ENCODE measurements at places on chromosomes 4 and X.

DNA sequence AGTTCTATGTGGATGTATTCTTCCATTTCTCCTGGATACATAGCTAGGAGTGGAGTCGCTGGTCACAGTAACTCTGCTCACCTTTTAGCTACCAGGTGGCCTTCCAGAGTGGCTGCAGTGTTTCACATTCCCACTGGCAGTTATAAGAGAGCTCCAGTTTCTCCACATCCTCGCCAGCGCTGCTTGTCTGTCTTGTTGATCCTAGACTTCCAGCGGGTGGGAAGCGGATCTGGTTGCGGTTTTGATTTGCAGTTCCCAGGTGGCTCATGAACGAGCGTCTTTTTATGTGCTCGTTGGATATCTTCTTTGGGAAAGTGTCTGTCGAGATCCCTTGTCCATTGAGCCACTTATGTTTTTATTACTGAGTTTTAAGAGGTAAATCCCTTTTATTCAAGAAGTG, 11.6 kb downstream of the TACC3 start:
- no peak for DNase-seq

- DNase-seq, result no peak
Measured at GRCh38 chr4:80361329-80361900, 25.9 kb downstream of the CFAP299 start.

- DNase-seq, result no peak
Measured at GRCh38 chr4:139295942-139296299, 5.4 kb upstream of the NAA15 start.

GRCh38 chr4:73870768-73871167, 1.6 kb downstream of the CXCL1 start:
- DNase-seq, result no peak

DNA sequence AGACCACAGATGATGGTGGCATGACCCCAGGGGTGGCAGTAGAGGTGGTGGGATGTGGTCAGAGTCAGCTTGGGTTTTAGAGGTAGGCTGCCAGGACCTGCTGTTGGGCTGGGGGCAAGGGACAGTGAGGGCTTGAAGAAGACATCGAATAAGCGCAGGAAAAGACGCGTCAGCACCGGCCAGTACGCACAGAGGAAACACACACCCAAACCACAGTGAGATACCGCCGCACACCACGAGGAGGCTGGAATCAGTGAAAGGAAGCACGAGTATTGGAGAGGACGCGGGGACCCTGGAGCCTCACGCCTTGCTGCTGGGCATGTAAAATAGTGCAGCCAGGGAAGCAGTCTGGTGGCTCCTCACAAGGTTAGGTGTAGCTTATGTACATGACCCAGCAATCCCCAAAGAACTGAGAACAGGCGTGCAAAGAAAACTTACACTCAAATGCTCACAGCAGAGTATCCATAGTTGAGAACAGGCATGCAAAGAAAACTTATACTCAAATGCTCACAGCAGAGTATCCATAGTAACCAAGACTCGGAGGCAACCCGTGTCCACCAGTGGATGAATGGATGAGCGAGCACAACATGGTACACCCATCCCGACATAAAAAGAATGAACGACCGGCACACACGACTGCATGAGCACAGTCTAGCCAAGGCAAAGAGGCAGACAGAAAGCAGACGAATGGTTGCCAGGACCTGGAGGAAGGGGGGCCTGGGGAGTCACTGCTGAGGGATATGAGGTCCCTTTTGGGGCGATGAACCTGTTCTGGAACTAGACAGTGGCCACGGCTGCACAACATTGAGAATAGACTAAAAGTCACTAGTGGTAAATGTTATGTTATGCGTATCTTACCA, 13.3 kb downstream of the PDZD4 start:
- DNase-seq, result no peak

- no peak for DNase-seq
Measured at GRCh38 chr4:4330794-4331193, 40.7 kb downstream of the ZBTB49 start.

GRCh38 chr4:55030589-55030988, 94.8 kb downstream of the KDR start:
- no peak for DNase-seq

DNA sequence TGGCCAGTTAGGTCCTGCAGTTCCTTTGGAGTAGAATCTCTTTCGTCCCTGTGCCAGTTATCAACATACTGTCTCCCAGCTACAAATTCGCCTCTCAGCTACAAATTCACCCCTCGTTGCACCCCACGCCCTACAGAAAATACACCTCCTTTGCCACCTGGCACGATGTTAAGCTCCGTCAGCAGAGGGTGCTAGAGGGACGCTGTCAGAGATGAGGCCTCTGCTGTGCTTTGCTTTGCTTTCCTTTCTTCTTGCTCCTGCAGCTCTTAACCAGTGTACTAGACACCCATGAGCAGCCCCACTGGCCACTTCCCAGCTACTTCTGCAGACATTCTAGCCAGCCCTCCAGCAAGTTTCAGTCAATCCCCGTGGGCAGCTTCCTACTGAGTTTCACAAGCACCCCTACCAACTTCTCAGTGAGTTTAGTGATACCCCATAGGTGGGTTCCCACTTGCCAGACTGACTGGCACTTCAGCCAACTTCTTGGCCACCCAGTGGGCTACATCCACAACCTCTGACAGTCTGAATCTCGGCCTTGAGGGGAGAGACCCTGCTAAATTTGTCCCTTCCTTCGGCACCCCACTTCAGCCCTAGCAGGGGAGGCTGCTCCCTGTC, 21.8 kb downstream of the HAUS3 start:
- peak; percentile 54 for DNase-seq

GRCh38 chr4:90328558-90328957, 201.4 kb downstream of the CCSER1 start:
- DNase-seq, result no peak

GRCh38 chrX:137236837-137237236, 203.0 kb upstream of the GPR101 start:
- no peak for DNase-seq

- DNase-seq, result peak; percentile 88
Measured at GRCh38 chrX:23883737-23884354, 23.9 kb downstream of the APOO start.

DNA sequence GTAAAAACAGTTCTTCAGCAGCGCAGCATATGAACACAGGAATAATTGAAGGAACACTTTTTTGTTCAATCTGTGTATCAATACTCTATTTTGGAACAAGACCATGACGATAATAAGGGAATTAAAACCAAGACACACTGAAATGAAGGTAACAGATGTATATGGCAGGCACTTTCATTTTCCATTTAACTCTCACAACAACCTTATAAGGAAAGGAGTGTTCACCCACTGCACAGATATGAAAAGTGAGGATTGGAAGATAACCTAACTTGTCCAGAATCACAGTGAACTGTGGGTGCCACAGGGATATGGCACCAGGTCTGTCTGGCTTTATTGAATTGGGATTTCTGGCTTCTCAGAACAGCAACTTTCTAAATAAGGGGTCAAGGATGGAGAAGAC, 153.3 kb downstream of the MID1IP1 start:
- DNase-seq, result no peak

DNA sequence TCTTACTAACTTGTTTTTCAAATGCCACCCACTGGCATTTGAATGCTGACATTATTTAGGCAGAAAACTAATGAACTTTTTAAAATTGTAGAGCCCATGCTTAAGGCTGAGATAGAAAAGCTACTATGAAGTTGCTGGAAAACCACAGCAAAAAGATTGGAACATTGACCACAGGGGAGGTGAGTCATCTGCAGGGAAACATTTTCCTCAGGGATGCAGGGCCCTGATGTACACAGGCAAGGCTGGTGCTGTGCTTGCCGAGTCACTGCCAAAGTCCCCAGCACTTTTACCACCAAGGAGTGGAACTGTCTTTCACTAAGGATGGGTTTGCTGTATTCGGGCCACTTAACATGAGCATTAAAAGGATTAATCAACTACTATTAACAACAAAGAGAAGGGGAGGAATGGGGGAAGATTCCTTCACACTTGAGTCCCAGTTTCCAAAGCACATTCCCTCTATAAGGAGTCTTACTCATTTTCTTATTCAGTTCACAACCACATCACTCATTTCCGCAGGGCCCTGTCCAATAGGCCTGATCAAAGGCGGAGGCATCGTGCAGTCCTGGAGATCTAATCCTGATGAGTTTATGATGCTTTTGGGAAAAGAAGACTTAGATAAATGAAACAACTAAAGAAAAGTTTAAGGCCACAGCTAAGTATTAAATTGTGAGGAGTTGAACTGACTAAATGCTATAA, 202.9 kb upstream of the NPY2R start:
- no peak for DNase-seq

GRCh38 chr4:68175562-68176155, 46.0 kb upstream of the TMPRSS11F start:
- peak; percentile 38 for DNase-seq

DNA sequence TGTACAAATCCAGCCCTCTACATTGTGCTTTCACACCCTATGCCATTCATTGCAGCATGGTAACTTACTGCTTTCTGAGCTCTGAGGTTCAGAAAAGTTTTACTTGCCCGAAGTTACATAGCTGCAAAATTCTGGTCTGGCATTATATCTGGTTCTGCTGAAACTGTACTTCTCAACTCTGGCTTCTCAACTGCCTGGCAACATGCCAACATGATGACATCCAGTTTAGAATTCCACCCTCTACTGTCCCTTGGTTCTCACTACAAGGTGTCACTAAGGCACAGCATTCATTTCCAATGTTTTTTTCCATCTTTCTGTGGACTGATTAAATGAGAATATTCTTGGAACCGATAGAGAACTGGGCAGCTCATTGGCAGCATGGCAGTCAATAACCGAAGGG, 242.9 kb upstream of the PRPS2 start:
- DNase-seq, result no peak

DNA sequence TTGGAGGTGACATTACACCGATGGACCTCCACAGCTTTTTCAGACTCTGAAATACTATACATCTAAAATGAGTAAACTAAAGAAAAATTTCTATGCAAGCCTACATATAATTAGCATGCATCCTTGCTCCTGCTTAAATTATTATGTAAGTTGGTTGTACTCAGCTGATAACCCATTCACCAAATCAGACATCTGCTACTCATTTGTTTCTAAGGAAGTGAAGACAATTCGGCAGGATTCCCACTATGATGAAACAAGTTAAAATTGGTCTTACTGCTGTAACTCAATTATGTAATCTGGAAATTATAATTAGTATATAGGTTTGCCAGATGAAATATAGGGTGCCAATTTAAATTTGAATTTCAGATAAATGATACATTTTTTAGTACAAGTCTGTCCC, 59.5 kb upstream of the FGF13 start:
- no peak for DNase-seq

DNA sequence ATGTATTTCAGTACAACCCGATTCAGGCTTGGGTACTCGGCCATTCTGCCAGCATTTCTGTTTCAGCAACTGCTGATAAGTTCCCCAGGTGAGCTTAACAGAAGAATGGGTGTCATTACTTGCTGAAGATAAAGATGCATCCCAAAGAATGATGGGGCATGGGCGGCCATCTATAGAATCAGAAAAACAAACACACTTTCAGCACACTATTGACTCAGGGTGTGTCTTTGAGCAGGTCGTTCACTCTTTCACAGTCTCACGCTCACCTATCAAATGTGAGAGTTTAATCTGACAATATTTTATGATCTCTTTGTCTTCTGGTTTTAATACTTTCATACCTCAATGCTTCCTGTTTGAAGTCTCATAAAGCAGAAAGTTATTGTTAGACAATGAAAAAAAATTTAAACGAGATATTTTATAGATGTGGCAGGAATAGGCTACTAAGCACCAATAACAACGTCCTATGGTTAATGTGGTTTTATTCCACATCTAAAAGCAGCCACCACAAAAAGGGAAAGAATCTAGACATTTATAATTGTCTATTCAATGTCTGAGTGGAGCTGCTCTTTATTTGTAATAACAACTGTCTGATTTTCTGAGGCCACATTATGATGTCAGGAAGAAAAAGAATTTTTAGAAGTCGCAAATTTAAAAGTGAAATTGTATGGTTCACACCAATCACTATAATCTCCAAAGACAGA, 17.0 kb downstream of the GASK1B start:
- DNase-seq, result no peak

- no peak for DNase-seq
Measured at GRCh38 chr4:94803181-94803580, 45.4 kb downstream of the BMPR1B start.

- DNase-seq, result no peak
Measured at GRCh38 chr4:141810712-141811375, 174.5 kb downstream of the IL15 start.

DNA sequence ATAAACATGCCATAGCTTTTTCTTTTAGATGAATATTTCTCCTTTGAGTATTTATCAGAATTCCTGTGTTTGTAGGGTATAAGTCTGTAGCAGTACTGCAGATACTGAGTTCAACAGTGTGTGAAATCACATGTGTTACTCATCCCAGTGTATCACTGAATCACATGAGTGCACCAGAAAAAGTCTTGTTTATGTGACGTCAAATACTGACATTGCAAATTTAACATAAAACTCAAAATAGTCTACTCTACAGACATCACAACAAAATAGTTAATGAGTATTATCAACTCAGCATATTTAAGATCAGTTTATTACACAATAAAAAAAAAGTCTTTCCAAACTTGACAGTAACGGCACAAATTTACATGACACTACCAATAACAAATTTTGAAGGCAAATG, 221.3 kb downstream of the DCTD start:
- no peak for DNase-seq

- no peak for DNase-seq
Measured at GRCh38 chr4:174318829-174319764, 35.4 kb downstream of the CEP44 start.

DNA sequence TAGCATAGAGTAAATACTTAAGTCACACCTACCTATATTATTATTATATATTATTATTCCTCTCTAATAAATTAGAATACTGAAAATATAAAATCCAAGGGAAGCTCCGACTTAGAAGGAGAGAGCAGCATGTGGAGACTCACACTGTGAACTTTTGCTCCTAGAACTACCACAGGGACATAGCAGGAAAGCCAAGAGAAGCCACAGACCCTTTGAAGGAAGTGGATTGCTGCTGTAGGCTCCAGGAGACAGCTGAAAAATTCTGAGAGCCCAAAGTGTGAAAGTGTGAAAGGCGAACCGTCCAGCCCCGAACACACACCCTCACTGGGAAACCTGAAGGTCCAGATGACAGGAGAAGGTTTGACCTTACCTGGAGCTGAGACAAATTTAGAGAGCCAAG, 177.0 kb downstream of the FAM13A start:
- DNase-seq, result no peak

- DNase-seq, result no peak
Measured at GRCh38 chr4:114464726-114465272, 133.8 kb upstream of the UGT8 start.

DNA sequence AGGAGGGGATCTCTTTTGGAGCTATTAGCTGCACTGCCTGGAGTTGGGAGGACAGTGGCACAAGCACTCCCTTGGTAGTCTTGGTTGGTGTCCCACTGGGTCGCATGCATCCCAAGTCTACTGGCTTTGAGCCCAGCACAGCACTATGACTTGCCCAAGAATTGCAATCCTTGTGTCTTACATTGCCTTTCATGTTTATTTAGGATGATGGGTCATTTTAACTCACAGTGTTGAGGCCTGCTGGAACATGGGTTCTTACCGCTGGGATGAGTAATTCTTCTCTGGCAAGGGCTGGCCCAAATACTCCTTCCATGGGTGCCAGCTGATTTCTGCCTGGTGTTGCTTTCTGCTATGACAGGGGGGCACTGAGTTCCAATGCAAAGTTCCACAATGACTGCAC, 185.5 kb downstream of the TEX13C start:
- DNase-seq, result no peak

GRCh38 chr4:53582194-53582593, 9.1 kb downstream of the LNX1 start:
- DNase-seq, result no peak

GRCh38 chr4:124807421-124807820, 94.9 kb upstream of the ANKRD50 start:
- no peak for DNase-seq

- no peak for DNase-seq
Measured at GRCh38 chr4:183448436-183448835, 4.0 kb downstream of the CDKN2AIP start.

Measured in RCC 7860 (cell line).